NCI-H2029 treated with DMSO at 0.1 percent for 48 hours (cell line): ENCODE measurements at places on chromosomes 1 and 21.

- no peak for DNase-seq
Measured at GRCh38 chr1:194252199-194252598, 1065.8 kb upstream of the B3GALT2 start.

DNA sequence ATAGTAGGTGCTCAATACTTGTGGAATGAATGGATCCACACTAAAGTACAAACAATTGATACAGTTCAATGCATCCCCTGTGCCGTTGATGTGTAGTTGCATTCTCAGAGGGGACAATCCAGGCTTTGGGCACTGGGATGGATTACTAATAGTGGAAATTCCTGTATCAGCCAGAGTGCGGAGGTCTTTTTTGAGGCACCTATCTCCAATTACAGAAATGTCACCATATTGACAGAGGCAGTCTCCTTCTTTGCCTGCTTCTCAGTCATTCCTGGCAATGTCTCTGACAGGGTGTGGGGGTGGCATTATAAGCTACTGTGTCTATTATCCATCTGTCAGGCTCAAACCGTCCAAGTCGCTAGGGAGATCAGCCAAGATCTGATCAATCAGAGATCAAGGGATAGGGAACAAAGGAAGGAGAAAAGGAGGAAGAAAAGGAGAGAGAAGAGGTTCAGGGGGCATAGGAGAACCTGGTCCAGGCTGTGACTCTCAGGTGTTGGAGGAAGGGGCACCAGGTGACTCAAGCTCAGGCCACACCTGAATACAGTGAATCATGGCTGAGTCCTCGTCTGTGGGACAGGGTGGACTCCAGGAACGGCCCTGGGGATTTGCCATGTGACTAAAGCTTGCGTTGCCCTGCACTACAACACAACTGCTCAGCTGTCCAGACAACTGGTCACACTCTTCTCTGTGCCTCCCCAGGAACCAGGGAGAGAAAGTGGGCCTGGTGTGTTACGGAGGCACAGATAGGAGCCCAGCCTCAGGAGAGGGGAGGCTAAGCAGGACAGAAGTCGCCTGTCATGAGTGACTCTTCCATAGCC lies 3.4 kb upstream of the LAMB3 start:
- DNase-seq: no peak

DNA sequence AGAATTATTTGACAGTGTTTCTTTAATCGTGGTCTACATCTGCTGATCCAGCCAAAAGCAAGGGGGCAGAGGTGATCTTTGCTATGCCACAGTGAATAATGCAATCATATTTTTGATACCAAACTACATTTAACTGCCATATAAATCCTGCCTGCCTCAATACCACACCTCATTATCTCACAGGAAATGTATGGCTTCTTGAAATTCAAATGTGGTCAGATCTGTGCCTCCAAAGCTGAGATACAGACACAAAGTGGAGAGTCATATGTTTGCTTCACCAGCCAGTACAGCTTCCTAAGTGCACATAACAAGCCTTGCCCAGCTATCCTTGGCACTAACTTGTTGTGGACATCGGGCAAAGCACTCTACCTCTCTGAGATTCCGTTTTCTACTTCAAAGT lies 250.0 kb upstream of the NFIA start:
- no peak for DNase-seq

DNA sequence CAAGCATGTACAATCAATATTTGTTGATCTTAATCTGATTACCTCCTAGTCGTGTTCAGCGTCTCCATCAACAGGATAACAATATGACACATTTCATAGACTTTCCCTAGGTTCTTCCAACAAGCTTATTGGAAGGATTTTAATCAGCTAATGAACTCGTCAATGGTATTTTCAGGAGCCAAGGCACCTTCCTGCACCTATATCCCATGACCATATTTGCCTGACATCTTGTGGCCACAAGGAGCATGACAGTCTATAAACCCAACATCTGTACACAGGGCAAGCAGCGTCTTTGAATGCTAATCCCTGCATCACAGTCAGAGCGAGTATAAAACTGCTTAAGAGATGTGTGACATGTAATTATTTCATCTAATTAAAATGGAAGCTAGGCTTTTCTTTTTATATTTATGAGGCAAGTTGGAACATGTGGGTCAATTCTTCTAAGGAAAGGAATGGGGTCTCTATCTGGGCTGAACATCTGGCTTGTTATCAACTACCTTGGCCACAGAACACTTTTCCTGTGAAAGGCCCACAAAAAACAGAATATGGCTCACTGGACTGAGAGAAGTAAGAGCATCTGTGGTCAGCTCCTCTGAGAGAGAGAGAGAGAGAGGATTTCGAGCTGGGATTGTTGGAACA lies 388.8 kb downstream of the NTNG1 start:
- DNase-seq: peak; percentile 63

GRCh38 chr21:46203203-46203600 lies 18.9 kb upstream of the SPATC1L start:
- no peak for DNase-seq

- DNase-seq: no peak
Measured at GRCh38 chr1:207830788-207831187, 78.9 kb downstream of the CD46 start.

GRCh38 chr1:212034516-212035122 lies 738 bp downstream of the INTS7 start:
- DNase-seq: no peak

- DNase-seq: no peak
Measured at GRCh38 chr1:14625572-14625971, 27.1 kb downstream of the KAZN start.
